CD4-positive, alpha-beta T cell treated with Interleukin-17A for 1 hour (primary cell): ENCODE measurements at places on chromosomes 7 and 10.

- DNase-seq, result no peak
These were observed 2.6 kb upstream of the HOXA9 start for GRCh38 chr7:27167916-27168264.

- no peak for DNase-seq
These were observed 125.8 kb downstream of the EGFR start for GRCh38 chr7:55144333-55145317.

- no peak for DNase-seq
These were observed 100.2 kb downstream of the ATXN7L1 start for GRCh38 chr7:105776068-105776790.

GRCh38 chr7:28830846-28831245, 127.3 kb downstream of the TRIL start:
- no peak for DNase-seq

- DNase-seq, result no peak
These were observed 33.6 kb upstream of the DNMBP start for GRCh38 chr10:100043344-100043743.

DNA sequence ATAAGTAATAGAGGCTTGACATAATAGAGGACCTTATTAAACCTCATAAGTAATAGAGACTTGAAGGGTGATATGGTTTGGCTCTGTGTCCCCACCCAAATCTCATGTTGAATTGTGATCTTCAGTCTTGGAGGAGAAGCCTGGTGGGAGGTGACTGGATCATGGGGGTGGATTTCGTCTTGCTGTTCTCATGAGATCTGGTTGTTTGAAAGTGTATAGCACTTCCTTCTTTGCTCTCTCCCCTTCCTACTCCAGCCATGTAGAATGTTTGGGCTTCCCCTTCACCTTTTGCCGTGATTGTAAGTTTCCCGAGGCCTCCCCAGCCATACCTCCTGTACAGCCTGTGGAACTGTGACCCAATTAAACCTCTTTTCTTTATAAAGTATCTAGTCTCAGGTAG, 8.6 kb downstream of the KIFBP start:
- no peak for DNase-seq
